ENCODE measurements at places on chromosomes 11 and 22.

DNA sequence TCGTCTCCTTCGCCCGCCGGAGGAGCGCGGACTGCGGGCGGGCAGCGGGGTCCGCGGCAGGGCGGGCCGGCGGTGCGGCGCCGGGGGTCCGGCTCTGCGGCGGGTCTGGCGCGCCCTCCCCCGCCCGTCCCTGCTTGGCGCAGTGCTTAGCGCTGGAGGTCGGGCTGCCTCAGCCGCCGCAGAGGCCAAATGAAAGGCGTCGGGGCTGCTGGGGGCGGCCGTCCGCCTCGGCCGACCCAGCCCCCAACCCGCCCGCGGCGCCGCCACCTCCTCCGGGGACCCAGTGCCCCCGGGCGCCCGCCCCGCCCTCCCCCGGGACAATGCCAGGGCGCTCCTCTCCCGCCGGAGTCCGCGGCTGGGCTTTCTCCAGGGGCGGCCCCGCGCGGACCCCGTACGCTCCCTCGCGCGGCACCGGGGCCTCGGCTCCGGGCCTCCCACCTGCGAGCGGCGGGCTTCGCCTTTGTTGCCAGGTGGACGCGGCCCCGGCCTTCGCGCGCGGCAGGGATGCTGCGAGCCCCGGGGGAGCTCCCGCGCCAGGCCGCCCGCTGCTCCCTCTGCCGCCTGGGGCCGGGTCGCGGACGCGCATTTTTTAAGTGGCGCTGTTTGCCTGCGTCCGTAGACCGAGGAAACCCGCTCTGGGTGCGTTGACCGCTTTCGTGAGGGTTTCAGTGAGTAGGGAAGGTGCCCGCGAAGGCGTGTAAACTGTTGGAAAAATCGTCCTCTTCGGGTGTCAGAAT is 583 bp downstream of the APLP2 start:
- DNase-seq: peak; percentile 45

- peak; percentile 76 for DNase-seq
These were observed 548.0 kb downstream of the ETS1 start for GRCh38 chr11:128039140-128040021.

GRCh38 chr11:62322524-62322923 is 14.7 kb upstream of the ASRGL1 start:
- DNase-seq: no peak

GRCh38 chr11:126152152-126152551 is 59.3 kb downstream of the RPUSD4 start:
- no peak for DNase-seq

- no peak for DNase-seq
These were observed 1.4 kb downstream of the MADD start for GRCh38 chr11:47271328-47271727.

DNA sequence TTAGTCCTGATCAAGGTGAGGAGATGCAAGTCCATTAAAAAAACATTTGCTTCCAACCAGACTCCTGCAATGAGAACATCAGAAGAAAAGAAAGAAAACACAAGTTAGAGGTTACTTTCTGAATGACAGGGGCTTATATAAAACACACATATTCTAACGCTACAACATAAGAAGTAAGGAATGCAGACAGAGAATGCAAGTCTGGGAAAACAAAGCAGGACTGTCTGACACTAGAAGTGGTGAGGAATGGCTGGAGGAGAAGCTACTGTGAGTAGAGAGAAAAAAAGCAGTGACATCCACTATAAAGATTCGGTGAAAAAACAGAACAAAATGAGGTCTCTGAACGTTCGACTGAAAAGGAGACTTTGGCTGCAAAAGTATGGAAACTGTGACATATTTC is 12.3 kb downstream of the TMEM216 start:
- DNase-seq: no peak

GRCh38 chr11:11977206-11977938 is 31.1 kb downstream of the DKK3 start:
- DNase-seq: no peak

GRCh38 chr11:69657911-69658625 is 17.1 kb downstream of the LTO1 start:
- DNase-seq: no peak

DNA sequence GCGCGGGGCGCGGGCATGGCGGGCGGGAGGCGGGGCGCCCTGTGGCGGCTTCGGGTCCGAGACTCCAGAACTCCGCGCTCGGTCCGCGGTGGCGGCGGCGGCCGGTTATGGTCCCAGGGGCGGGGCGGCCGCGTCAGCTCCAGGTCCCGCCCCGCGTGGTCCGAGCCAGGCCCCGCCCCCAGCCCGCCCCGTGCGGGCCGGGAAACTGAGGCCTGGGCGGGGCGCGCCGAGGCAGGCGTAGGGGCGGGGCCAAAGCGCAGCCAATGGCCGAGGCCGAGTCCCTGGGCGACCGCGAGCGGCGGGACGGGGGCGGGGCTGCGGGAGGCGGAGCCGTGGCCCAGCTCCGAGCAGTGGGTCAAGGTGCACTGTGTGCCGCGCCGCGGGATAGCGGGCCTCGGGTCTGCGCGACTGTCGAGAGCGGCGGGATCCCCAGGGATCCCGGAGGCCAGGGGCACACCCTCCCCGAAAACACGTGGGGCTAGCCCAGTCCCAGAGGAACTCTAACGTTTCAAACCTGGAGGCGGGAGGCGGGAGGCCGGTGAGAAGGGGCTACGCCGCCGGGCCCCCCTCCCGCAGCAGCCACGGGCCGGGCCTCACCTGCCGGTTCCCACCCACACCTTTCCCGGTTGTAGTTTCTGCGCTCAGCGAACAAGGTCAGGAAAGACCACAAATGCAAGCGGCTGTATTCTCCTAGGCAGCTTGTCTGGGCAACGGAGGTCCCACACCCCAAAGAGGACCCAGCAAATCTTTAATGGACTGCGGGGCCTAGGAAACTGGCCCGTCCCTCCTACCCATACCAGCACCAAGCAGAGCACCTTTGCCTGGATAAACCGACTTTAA is at the start of gene SLC25A1:
TSS of gene SLC25A1 (minus strand) at position 80 of the 840 bp plus-strand sequence. CDS start at position 17, 63 bp downstream.
- DNase-seq: peak; percentile 85

DNA sequence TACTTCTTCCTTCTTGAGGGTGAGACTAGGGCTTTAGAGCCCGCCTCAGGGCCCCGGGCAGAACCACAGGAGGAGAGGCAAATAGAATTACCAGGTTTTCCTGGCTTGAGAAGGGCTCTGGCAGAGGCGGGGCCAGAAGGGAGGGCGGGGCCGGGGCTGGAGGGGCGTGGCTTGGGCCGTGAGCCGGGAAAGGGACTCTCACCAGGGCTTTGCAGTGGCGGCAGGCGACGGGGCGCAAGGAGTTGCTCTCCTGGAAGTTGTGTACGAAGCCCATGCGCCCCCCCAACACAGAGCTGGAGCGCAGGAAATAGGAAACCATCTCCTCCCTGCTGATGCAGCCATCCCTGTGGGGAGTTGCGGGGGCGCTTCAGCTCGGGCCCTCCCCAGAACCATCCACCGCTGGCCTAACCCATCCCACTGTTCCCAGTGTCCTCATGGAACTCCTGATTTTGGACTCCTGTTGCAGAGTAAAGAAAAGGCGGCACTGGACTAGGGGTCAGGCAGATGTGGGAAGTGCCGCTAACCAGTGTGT is 6.9 kb upstream of the NRXN2 start:
- no peak for DNase-seq

DNA sequence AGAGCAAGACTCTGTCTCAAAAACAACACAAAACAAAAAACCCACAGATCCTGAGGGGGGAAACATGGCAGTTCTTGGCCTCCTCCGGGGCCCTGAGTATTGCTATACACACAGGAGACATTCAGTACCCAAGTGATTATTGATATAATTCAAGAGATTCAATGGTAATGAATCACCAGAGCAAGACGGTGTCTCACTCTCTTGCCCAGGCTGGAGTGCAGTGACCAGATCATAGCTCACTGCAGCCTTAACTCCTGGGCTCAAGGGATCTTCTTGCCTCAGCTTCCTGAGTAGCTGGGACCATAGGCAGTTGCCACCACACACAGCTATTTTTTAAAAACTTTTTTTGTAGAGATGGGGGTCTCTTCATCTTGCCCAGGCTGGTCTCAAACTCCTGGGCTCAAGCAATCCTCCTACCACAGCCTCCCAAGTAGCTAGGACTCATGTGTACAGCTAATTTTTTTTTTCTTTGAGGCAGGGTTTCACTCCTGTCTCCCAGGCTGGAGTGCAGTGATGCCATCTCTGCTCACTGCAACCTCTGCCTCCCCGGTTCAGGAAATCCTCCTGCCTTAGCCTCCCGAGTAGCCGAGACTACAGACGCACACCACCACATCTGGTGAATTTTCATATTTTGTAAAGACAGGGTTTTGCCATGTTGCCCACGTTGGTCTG is 21.8 kb upstream of the PIK3C2A start:
- DNase-seq: no peak

DNA sequence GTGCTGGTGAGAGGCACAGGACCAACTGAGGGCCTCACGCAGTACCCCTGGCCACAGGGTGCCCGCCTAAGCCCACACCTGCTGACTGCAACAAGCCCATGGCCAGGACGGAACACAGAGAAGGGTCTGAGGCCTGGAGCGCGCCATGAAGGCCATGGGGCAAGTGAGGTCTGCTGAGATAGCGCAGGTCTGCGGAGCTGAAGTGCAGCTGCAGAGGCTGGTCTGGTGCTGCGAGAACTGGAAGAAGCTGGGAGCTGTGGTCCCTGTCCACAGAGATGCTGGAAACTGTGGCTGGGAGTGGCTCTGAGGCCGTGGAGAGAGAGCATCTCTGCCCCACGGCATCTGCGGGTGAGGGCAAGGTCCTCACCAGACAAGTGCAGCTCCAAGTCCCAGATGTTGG is 8.3 kb downstream of the GALR3 start:
- no peak for DNase-seq

GRCh38 chr11:64903291-64903833 is 13.6 kb downstream of the ATG2A start:
- DNase-seq: no peak

DNA sequence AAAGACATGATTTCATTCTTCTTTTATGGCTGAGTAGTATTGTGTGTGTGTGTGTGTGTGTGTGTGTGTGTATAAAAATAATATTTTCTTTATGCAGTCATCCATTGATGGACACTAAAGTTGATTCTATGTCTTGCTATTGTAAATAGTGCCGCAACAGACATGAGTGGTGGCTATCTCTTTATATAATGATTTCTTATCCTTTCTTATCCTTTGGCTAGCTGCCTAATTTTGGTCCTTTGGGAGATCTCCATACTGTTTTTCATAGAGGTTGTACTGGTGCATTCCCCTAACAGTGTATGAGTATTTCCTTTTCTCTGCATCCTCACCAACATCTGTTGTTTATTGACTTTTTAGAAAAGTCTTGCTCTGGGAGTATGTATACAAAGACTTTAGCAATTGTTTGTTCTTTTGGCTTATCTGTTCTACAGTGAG is 107.0 kb downstream of the STIM1 start:
- no peak for DNase-seq

- no peak for DNase-seq
These were observed 65.7 kb upstream of the NUP50 start for GRCh38 chr22:45098056-45098455.

- no peak for DNase-seq
These were observed 483 bp upstream of the ACCSL start for GRCh38 chr11:44047298-44047697.

DNA sequence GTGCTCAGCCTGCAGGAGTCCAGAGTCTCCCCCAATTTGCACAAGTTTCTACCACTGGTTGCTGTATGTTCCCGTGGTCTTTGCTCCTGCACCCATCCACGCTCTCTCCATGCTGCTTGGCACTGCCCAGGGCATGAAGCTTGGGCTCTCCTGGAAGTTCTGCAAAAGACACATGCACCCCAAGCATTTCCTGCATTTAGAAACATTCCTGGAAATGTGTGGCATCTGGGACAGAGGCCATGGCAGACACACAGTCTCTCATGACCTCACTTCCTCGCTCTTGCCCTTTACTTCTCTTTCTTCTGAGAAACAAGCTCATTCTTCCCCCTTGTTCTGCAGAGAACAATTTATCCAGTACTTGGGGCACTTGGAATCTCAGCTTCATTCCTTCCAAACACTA is 489.5 kb downstream of the BUD13 start:
- no peak for DNase-seq

DNA sequence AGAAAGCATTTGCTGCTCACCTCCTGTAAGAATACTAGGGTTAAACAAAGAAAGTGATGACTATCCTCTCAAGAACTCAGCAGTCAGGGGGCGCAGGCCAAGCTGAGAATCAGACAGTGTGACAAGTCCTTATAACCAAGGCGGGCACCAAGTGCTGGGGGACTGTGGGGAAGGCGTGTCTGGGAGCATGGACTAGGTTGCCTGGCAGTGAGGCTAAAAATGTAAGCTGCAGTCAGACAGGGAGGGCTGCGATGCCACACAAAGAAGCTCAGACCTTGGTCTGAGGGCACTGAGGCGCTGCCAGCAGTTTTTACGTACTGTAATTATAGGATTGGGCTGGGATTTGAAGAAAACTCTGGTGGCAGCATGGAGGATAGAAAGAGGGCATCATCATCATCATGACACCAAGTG is 73.7 kb downstream of the FLI1 start:
- DNase-seq: no peak

DNA sequence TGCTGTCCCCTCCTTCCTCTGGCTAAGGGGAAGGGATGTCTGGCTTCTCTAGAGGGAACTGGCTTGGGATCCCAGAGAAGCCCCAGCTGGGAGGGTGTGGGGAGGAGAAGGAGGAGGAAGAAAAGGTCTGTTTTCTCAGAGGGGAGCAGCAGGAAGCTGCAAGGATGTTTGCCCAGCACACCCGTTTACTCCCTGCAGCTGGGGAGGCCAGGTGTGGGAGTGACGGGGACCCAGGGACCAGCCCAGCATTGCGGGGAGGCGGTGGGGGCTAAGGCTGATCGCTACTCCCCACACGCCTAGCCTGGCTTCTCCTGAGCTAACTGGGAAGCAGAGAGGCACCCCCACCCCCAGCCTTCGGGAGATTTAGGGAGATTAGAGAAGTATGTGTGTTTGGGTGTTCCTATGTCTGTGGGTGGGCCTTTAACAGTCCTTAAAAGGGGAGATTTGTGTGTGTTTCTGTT is 3.9 kb downstream of the CREB3L1 start:
- no peak for DNase-seq

DNA sequence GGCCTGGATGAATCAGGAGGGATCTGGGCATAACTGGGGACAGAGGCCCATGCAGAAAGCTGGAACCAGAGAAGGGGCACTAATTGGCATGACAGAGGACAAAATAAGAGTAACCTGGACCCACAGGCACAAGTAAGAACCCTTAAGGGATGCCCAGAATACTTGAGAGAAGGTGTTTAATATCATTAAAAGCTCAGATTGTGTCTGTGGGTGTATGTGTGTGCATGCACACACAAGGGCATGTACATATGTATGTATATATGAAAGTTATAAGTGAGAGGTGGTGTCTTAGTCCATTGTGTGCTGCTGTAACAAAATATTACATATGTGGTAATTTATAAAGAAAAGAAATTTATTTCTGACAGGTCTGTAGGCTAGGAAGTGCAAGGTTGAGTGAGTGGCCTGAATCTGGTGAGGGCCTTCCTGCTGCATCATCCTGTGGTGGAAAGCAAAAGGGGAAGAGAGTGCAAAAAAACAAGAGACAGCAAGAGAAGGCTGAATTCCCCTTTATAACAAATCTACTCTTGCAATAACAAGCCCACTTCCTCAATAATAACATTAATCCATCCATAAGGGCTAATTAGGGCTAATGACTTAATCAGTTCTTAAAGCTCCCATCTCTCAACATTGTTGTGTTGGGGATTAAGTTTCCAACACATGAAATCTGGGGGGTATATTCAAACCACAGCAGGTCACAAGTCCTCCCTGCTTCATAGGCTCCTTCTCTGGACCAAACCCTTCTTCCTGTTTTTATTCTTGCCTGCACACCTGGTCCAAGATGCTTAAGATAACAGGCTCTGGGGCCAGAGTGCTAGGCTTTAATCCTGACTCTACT is 68.3 kb upstream of the POU2AF2 start:
- no peak for DNase-seq

GRCh38 chr11:34512840-34513681 is 533 bp downstream of the ELF5 start:
- DNase-seq: peak; percentile 57

GRCh38 chr22:36197065-36197440 is 4.6 kb downstream of the APOL4 start:
- DNase-seq: no peak

Measured in stimulated activated CD4-positive, alpha-beta T cell treated with anti-CD3 and anti-CD28 coated beads, Interleukin-4, amount 100 ng/mL, for 24 hours (primary cell).